Fibroblast of skin of scalp (primary cell): ENCODE measurements at places on chromosomes 12 and 14.

DNA sequence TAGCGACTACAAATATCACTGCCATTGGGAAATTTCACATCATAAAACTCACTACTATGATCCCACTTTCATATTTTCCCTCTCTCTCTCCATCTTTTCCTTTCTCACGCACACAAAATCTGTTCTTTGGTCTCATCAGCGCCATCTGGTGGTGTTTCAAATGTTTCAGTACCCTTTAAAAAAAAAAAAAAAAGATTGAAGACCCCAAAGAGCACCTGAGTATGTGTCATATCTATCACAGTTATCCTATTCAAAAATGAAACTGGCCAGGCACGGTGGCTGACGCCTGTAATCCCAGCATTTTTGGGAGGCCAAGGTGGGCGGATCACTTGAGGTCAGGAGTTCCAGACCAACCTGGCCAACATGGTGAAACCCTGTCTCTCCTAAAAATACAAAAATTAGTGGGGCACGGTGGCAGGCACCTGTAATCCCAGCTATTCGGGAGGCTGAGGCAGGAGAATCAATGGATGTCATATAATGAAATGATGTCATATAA, 72.4 kb downstream of the TTC9 start:
- DNase-seq, result peak; percentile 68

DNA sequence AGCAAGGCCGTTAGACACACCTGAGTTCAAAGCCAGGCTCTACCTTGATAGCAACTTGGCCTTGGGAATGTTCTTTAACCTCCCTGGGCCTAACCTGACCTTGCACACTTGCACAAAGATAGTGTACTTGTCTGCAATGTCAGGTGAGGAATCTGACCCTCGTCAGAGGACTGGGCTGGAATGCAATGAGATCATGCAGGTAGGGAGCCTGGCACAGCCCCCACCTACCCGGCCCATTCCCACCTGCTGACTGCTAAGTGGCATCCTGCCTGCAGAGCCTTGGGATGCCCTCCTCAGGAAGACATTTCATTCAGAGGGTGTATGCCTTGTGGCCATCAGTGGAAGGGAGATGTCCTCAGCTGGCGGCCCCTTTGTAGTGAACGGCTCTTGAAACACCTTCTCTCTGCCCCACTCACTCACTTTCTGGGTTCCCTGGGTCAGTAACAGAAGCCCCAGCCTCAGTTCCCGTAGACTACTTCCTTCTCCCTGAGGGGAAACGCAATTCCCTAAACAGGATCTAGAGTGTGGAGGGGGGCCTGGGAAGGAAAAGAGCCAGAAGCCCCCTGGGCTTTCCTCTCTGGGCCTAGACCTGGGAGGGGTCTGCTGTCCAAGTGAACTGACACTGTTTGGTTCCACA, 68.0 kb upstream of the DICER1 start:
- no peak for DNase-seq

DNA sequence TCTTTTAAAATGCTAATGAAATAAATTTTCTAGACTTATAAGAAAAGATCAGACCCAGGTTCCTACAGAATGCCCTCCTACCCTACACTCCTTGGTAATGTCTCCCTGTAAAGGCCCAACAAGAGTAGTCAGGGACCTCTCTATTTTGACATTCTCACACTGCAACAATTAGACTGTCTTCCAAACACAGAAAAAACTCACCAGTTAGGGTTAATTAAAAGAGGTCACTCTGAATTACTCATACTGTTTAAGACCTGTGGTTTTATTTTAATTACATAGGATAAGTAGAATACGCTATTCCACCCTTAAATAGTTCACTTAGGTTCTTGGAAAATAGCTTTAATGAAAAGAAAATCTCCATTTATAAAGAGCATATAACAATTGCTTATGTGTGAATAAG, 142.4 kb downstream of the ITPR2 start:
- no peak for DNase-seq

GRCh38 chr12:53174881-53175491, 5.5 kb upstream of the ZNF740 start:
- peak; percentile 60 for DNase-seq

DNA sequence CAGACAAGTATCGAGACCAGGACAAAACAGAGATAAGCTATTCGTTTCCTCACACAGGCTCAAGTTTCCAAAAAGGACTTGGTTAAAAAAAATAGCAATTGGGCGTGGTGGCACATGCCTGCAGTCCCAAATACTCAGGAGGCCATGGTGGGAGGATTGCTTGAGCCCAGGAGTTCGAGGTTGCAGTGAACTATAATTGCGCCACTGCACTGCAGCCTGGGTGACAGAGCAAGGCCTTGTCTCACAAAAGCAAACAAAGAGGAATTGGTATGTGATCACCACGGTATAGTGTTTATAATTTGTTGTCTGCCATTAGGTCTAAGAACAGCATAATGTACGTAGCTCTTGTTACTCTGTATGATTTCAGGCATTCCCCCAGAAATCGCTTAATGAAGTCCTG, 175.3 kb downstream of the DERA start:
- DNase-seq, result no peak

DNA sequence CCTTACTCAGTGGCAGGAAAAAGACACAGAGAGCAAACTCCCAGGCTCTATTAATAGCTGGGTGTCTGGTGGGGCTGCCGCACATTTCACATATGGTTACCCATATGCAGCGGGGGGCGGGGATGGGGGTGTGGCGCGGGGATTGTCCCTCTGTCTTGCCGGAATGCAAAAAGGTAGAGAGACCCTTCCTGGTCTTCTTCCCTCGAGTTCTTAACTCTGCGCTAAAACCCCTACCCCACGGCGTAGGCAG, 1.7 kb downstream of the PRMT8 start:
- DNase-seq, result no peak

DNA sequence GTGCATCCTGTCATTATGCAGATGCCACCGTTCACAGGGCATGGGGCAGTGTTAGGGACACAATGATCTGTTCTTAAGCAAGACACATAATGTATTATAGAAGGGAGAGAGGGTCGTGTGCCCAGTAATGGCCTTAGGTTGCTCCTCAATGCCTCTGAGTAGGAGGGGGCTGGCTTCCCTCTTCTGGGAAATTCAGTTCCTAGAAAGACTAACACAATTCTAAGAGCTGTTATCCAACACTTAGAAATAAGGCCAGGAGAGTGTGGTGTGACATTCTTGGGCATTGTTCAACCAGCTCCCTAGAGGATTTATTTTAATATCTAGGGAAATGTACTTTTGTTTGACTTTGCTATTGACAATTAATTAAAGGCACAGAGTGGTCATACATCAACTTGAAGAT, 118.5 kb downstream of the ADCK1 start:
- no peak for DNase-seq
